Heart left ventricle (tissue), 16 donors: ENCODE measurements at places on chromosomes 7 and 10. TPM values are rescaled to one million over a fixed set of nuclear protein-coding genes. Genes with fewer than 3 reads are reported as not detected.

DNA sequence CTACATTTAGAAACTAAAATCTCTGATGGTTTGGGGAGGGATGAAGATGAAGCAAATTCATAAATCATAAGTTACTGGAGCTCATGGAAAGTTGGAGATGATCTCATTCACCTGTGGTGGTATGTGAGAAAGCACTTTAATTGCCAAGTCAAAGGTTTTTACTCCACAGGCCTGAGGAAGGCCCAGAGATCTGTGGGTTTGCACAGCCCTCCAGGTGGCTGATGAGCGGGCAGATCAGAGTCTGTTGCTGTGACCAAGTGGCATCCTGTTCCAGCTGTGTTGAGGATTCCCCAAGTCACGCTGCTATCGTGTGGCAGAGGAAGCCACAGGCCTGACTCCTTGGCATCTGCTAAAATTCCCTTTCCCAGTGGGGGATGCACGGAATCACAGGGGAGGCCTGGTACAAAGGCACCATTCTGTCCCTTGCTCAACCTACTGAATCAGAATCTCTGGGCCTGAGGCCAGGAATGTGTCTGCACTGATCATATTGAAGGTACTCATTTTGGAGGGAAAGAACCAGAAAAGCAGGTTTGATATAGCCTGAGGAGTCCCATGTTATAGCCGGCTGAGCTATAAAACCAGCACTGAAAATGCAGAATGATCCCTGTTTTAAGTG, 19.7 kb upstream of the DDC start:
- no peak for DNase-seq

DNA sequence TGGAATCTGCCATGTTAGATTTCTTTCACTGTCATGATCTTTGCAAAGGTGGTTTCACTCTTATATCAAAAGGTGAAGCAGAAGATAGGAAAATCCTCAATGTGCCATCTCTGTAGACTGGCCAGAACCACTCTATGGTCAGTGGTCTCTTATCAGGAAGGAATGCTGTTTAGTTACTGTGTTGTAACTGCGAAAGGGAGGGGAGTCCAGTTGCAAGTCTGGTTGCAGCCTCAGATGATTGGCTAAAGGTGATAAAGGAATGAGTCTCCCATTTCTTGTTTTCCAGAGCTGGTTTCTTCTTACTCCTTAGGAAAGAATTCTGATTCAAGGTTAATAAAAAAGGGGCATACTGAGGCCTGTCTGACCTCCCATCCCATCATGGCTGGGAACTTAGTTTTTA, 58.2 kb upstream of the ICA1 start:
- no peak for DNase-seq

- no peak for DNase-seq
These were observed 60.5 kb downstream of the CLEC2L start for GRCh38 chr7:139583826-139584553.

DNA sequence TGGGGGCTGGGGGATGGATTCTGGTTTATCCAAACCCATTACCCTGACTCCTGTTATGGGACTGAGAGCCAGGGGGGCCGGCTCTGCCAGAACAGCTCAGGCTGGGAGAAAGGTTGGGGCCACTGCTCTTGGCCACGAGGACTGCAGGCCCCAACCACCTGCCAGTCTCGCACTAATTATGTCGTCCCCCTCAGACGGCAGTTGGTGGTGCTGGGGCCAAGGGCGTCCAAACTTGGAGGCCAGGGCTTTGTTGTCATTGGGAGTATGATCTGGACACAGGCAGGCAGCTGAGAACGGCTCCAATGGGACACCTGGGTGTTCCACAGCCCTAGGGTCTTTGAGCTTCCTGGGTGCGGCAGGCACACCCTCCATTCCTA, 34.7 kb downstream of the DRGX start:
- DNase-seq: no peak

DNA sequence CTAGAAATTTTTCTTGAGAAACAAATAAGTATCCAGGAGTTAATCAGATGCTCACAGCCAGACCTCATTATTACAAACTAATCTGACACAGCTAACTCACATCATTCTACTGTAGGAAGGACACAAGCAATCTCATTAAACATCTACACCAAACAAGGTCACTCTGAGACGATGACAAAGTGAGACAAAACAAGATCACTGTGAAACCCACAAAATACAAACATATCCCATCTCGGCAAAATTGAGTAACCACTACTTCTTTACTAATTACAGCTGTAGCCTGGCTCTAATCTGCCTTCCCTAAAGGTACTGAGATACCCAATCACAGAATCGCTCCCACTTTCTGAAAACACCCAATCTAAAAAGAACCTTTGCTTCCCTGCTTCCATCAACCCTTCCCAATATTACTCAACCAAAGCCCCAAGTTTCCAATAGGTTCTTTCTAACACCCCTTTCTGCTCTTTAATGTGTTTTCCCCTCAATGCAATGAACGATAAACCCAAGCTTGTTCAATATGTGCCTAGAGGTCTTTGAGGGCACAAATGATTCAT, 26.9 kb downstream of the CCDC6 start:
- no peak for DNase-seq

DNA sequence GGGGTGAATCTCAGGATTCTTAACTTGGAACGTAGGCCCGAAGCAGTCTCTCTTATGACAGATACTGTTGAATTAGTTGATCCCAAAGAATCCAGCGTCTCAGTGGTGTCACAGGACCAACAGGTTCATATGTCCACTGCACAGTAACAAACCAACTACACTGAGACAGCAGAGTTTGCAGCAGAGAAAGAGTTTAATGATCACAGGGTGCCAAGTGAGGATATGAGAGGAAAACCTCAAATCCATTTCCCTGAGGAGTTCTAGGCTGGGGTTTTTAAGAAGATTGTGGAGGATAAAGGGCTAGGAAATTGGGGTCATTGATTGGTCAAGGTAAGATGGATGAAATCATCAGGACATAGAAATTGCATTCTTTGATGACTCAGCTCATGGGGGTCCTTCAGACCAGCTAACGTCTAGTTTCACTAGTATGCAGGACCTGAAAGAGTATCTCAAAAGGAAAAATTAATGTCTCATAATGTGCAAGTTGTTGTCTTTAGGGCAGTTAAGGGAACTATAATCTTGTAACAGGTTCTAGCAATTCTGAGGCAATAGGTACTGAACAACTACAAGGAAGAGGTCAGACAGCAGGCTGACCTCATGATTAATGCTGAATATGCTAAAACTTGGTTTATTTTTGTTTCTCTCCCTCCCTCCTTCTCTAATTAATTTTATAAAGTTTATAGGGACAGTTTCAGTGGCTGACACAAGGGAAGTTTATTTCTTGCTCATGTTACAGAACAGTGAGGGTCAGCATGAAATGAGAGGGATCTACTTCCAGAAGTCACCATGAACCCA, 310.9 kb upstream of the NEBL start:
- no peak for DNase-seq

Gene CAV2
- total RNA-seq: 235 TPM
